ENCODE measurements at places on chromosomes 16 and 17.
A peak's percentile ranks its signal among the peaks of the same experiment; 100 is the strongest.

DNA sequence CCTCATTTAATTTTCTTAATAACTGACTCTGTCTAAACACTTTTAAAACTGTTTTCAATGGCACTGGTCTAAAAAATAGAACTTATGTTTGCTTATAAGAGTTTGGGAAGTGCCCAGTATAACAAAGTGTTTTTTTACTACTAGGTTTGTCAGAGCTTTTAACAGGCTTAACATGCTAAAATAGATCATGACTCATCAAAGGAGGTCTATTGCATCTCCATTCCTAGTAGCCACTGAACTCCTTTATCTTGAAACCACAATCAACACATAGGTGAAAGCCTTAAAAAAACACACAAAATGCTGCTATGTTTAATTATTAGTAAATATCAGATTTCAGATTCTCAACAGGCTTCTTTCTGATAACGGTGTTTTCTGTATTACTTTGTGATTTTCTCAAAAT, 196.4 kb upstream of the KIF2B start:
- no peaks in the 10 kb centered on the region for H3K36me3 ChIP-seq
- no peaks in the 10 kb centered on the region for H3K27me3 ChIP-seq
- H3K4me3 ChIP-seq = no peak overlapping the region
- no peak overlapping the region for H3K27ac ChIP-seq
- DNase-seq = no peak

GRCh38 chr16:9844361-9844760, 337.9 kb downstream of the GRIN2A start:
- no peak overlapping the region for H3K27ac ChIP-seq
- no peaks in the 10 kb centered on the region for H3K4me1 ChIP-seq
- no peak for DNase-seq

- no peaks in the 10 kb centered on the region for H3K36me3 ChIP-seq
- no peak for DNase-seq
- no peak overlapping the region for H3K27ac ChIP-seq
- H3K4me1 ChIP-seq = no peaks in the 10 kb centered on the region
- no peak overlapping the region for H3K4me3 ChIP-seq
- H3K27me3 ChIP-seq = peaks cover 12% of the 10 kb centered on the region
Observed at GRCh38 chr17:10394201-10394887, 21.5 kb upstream of the MYH13 start.

DNA sequence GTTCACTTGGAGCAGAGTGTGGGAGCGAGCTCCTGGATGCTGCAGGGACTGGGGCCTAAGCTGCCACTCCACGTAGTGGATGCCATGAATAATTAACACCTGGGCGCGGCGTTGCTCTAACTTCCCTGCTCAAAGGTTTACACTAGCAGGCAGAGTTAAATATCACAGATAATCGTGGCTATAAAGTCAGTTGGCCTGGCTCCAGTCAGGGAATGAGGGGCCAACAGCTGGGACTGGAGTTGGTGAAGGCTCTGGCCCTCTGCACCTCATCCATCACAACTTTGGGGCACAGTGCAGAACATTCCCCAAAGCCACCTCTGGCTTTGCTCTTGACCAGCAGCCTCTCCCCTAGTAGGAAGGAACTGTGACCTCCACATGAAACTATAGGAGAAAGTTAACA, 10.9 kb downstream of the HOXB4 start:
- peak overlapping the region; percentile 92 for H3K27ac ChIP-seq
- H3K27me3 ChIP-seq = no peaks in the 10 kb centered on the region
- peaks cover 96% of the 10 kb centered on the region for H3K4me1 ChIP-seq
- no peaks in the 10 kb centered on the region for H3K36me3 ChIP-seq

DNA sequence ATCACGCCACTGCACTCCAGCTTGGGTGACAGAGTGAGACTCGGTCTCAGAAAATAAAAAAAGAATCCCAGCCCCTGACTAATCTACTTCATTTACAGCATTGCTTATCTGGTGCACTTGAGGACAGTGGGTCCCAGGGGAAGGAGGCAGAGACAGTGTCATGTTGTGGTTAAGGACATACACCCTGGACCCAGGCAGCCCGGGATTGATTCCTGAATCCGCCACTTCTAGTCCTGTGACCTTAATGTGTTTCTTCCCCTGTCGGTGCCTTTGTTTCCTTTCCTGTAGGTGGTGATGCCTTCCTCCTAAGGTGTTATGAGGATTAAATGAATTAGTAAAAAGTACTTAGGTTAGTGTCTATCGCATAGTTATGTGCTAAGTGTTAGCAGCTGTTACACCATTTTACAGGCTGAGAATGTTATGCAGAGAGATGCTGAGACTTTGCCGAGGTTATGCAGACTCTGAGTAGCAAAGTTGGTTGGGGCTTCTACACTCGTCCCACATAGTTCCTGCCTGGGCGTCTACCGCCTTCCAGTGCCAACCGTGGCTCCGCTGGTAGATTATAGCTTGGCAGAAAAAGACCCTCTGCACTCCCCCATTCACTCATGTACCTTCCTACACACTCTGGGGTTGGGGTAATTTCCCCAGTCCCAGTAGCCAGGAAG, 74.8 kb downstream of the RAB11FIP4 start:
- no peak overlapping the region for H3K4me3 ChIP-seq
- no peaks in the 10 kb centered on the region for H3K36me3 ChIP-seq
- H3K27ac ChIP-seq = no peak overlapping the region
- DNase-seq = no peak

GRCh38 chr17:2050300-2051060, 4.4 kb upstream of the HIC1 start:
- H3K36me3 ChIP-seq = no peaks in the 10 kb centered on the region
- peaks cover 6% of the 10 kb centered on the region for H3K27me3 ChIP-seq
- peak overlapping the region; percentile 81 for H3K4me3 ChIP-seq
- H3K27ac ChIP-seq = peak overlapping the region; percentile 70
- DNase-seq = no peak
- peaks cover 34% of the 10 kb centered on the region for H3K4me1 ChIP-seq

- DNase-seq = no peak
- peaks cover 19% of the 10 kb centered on the region for H3K27me3 ChIP-seq
- no peaks in the 10 kb centered on the region for H3K36me3 ChIP-seq
- peaks cover 23% of the 10 kb centered on the region for H3K4me1 ChIP-seq
- peak overlapping the region; percentile 70 for H3K4me3 ChIP-seq
- peak overlapping the region; percentile 92 for H3K27ac ChIP-seq
Observed at GRCh38 chr17:76383546-76384221, 725 bp upstream of the SPHK1 start.

DNA sequence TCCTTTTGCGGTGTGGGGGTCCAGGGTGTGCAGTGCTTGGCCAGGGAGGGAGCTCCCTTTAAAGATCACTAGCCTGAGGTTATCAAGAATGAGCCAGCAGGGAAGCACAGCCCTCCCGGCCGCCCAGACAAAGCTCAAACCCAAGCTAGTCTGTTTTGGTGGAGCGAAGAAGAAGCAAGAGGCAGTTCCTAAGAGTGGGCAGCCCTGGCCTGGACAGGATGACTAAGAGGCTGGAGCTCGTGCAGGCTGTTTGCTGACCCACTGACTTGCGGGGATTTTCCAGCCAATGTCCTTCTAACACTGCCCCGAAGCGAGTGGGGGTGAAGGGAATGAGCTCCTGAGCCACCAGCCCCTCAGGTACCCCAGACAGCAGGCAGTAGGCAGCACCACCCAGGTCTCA, 134.4 kb downstream of the COPRS start:
- no peak for DNase-seq
- no peaks in the 10 kb centered on the region for H3K36me3 ChIP-seq
- no peak overlapping the region for H3K27ac ChIP-seq
- no peak overlapping the region for H3K4me3 ChIP-seq
- no peaks in the 10 kb centered on the region for H3K27me3 ChIP-seq
- H3K4me1 ChIP-seq = peaks cover 5% of the 10 kb centered on the region

DNA sequence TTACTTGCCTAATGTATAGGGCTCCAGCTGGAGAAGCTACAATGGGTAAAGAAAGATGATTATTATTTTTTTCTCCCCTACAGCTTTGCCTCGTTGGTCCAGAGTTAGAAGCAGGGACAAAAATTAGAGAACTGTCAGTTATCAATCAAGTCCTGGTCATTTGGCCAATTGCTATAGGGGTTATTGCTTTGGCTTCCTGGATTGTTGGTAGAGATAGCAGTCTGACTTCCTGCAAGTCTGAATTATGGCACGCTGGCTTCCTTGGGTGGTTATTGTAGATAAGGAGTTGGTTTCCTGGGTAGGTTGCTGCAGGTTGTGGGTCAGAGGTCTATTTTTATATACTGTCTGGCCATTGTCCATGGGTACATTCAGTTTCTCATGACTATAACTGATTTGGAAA, 84.7 kb upstream of the ELAC2 start:
- no peaks in the 10 kb centered on the region for H3K27me3 ChIP-seq
- H3K27ac ChIP-seq = no peak overlapping the region
- DNase-seq = no peak
- H3K4me3 ChIP-seq = no peak overlapping the region
- H3K4me1 ChIP-seq = no peaks in the 10 kb centered on the region
- no peaks in the 10 kb centered on the region for H3K36me3 ChIP-seq

GRCh38 chr17:27244491-27245223, 49.3 kb upstream of the WSB1 start:
- no peaks in the 10 kb centered on the region for H3K27me3 ChIP-seq
- DNase-seq = no peak
- H3K4me3 ChIP-seq = peak overlapping the region; percentile 52
- peak overlapping the region; percentile 92 for H3K27ac ChIP-seq

DNA sequence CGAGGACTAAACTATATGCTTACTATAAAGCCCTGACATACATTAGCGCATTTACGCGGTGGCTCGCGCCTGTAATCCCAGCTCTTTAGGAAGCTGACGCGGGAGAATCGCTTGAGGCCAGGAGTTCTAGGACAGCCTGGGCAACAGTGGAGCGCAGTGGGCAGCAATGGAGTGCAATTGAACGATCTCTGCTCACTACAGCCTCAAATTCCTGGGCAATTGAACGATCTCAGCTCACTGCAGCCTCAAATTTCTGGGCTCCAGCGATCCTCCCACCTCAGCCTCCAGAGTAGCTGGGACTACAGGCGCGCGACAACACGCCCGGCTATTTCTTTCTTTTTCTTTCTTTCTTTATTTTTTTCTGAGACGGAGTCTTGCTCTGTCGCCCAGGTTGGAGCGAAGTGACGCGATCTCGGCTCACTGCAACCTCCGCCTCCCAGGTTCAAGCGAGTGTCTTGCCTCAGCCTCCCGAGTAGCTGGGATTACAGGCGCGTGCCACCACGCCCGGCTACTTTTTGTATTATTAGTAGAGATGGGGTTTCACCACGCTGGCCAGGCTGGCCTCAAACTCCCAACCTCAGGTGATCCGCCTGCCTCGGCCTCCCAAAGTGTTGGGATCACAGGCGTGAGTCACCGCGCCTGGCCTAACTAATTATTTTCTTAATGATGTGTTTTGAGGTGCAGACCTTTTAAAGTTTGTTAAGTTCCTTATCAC, 506 bp upstream of the COG7 start:
- peak overlapping the region; percentile 85 for H3K4me3 ChIP-seq
- H3K4me1 ChIP-seq = peaks cover 10% of the 10 kb centered on the region
- H3K27me3 ChIP-seq = no peaks in the 10 kb centered on the region

- no peak for DNase-seq
- H3K36me3 ChIP-seq = no peaks in the 10 kb centered on the region
- no peak overlapping the region for H3K4me3 ChIP-seq
- H3K4me1 ChIP-seq = no peaks in the 10 kb centered on the region
- no peaks in the 10 kb centered on the region for H3K27me3 ChIP-seq
Observed at GRCh38 chr17:65913326-65913850, 278.5 kb downstream of the CEP112 start.

- H3K27ac ChIP-seq = no peak overlapping the region
- no peaks in the 10 kb centered on the region for H3K27me3 ChIP-seq
- H3K36me3 ChIP-seq = no peaks in the 10 kb centered on the region
- H3K4me1 ChIP-seq = no peaks in the 10 kb centered on the region
Observed at GRCh38 chr17:39761861-39762496, 24.2 kb downstream of the GRB7 start.

DNA sequence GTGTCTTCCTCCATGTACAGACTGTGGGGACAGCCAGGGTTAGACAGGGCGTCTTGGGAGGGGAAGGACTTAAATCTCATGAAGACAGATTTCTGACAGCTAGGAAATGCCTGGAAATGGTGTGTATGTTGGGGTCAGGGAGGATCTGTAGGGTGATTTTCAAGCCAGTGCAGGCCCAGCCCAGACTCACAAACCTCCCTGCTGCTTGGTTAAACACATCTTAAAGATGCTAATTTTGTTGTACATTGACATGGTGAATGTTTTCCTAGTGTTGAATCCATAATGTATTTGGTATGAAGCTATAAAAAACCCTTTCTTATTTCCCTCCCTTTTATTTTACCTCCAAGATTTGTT, 238.3 kb downstream of the CCDC182 start:
- DNase-seq = no peak
- no peak overlapping the region for H3K4me3 ChIP-seq
- no peaks in the 10 kb centered on the region for H3K27me3 ChIP-seq
- H3K36me3 ChIP-seq = no peaks in the 10 kb centered on the region
- no peak overlapping the region for H3K27ac ChIP-seq

DNA sequence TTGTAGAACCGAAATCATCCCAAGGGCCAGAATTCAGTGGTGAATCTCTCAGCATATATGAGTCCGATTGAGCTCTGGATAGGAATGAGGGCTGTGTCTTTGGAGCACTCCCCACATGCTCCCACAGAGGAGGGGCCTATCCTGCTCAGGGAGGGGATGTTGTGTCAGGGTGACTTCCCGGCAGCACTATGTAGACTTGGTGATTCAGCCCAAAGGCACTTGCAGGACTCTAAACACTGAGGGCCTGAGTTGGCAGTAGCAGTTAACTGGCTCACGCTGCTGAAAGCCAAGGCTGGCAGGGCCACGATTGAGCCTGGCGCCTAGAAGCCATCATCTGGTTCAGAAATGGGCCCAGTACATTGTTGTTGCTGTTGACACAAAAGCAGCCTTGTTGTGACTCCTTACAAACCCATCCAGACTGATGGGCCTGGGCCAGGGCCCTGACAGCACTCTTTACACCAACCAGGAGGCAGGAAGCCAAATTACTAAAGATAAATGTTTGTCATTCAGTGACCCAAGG, 31.9 kb downstream of the NMT1 start:
- no peak overlapping the region for H3K4me3 ChIP-seq
- H3K36me3 ChIP-seq = peaks cover 88% of the 10 kb centered on the region

DNA sequence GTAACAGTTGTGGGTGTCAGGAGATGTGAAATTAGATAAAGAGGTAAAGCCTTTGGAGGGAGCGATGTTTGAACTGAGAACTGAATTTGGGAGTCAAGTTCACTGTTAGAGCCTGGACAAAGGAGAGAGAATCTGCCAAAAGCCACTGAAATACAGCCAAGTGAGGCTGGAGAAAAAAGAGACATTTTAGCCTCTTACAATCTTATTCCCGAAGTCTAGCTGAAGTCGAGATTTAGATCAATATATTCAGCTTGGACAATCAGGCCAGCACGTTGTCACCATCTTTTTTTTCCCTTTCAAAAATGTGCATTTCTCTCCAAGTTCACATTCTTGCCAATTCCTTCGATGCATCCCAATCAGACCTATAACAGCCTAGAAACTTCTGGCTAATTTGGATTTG, 312.2 kb downstream of the RBFOX1 start:
- H3K27me3 ChIP-seq = no peaks in the 10 kb centered on the region
- H3K4me3 ChIP-seq = no peak overlapping the region
- H3K4me1 ChIP-seq = no peaks in the 10 kb centered on the region
- no peak overlapping the region for H3K27ac ChIP-seq
- no peak for DNase-seq
